ENCODE measurements at places on chromosomes 7 and 10.

DNA sequence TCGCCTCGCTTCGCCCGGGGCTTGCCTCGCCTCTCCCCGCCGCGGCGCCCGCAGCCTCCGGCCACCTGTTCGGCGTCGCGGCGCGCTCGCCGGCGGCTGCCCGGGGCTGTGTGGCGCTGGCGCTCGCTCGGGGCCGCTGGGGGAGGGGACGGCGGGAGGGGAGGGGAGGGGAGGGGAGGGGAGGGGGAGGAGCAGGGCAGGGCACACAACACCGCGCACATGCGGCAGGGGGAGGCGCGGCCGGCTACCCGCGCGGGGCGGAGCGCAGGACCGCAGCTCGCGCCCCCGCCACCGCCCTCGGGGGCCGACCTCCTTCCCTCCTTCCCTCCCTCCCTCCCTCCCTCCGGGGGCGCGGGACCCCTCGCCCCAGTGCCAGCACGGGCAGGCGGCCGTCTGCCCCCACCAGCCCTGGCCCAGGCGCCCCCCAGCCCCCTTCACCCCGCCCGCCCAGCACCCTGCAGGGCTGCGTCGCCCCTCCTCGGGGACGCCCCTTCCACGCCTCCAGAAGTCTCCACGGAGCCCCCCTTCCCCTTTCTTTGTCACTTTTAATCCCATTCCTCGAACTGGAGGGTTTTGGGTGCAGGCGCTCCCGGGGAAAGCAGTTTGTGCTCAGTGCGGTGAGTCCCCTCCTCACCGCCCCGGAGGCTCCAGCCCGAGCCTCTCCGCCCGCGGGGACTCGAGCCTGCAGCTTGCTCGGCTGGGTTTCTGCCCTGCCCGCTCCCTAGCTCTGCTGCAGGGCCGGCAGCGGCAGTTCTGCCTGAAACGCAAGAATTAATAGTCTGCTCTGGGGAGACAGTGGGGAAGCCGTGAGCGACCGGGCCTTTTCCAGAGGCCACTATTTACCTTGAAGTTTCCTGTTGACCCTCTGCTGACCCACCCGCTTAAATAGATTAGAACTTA lies at the start of gene PARD3:
Gene PARD3 (minus strand): TSS at position 112 of the 900 bp plus-strand sequence. CDS start 301 bp downstream, outside the sequence.
- DNase-seq, result no peak

GRCh38 chr10:124904796-124905195 lies 37.1 kb upstream of the ZRANB1 start:
- DNase-seq, result no peak

DNA sequence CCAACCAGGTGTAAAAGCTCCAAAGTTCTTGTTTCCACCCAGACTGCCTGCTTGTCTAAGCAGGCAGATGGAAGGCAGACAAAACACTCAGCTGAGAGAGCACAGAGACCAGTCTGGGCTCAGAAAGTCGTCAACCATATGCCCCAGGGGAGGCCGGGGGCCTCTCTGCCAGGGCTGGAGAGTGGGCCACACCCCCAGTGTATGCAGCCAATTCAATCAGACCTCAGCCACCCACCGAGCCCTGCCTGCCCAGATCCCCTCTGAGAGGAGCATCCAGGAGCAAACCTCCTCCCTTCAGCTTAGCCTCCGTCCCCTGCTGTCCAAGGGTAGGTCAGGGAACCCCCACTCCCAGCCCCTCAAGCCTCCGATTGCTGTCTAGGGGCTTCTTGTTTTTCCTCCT lies 196.3 kb downstream of the LSM5 start:
- DNase-seq, result no peak

DNA sequence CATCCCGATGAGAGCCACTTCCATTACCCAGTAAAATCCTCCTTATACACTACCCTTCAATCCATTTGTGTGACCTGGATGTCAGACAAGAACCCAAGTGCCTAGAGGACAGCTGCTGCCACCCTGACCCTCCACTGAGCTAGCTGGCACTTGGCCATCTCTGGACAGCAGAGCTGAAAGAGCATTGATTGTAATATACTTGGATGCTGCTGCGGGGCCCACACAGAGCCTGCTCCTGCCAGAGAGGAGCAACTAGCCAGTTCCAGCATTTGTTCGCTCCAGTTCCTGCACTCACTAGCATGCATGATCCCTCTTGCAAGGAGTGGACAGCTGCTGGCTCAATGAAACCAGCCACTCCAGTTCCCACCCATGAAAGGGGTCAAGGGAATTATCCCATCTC lies 8.4 kb upstream of the TMEM254 start:
- no peak for DNase-seq

DNA sequence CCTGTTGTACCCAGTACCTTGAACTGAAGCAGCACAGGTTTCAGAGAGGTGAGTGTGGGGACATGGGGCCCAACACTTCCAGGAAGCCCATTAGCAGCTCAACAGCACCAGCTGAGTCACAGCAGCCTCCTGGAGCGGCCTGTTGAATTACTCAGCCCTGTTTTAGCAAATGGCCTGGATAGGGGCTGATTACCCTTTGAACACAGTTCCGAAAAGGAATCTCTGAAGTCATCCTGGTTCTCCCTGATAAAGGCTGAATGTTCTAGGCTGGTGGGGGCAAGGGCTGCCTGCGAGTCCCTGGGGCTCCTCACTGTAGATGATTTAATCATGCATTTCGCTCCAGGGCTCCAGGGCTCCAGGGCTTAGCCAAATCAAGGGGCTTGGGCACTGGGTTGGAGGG lies 287.5 kb downstream of the GRID1 start:
- no peak for DNase-seq

DNA sequence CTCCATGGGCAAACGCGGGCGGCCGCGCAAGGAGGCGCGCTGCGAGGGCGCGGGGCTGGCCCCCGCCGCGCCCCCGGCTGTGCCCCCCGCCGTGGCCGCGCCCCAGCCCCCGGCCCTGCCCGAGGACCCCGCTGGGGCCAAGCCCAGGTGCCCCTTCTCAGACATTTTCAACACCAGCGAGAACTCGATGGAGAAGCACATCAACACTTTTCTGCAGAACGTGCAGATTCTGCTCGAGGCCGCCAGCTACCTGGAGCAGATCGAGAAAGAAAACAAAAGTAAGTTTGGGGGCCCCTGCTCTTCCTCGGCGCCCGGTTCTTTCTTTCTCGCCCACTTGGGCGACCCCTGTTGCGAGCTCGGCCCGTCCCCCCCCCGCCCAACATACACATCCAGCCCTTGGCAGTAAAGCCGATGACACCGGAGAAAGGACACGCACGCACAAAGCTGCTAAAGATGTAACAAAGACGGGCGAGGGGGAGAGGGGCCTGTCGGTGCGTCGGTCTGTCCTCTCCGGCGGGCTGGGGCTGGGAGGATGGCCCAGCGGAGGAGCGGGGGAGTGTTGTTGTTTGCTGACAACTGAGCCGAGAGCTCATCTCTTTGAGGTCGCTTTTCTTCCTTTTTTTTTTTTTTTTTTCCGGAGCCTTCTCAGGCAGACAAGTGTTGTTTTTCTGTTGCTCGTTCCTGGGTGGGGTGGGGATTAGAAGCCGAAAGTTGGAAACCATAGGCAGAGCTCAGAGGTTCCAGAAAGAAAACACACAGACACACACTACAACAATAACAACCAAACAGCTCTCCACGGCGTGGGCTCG lies 604 bp downstream of the MXI1 start:
- no peak for DNase-seq

DNA sequence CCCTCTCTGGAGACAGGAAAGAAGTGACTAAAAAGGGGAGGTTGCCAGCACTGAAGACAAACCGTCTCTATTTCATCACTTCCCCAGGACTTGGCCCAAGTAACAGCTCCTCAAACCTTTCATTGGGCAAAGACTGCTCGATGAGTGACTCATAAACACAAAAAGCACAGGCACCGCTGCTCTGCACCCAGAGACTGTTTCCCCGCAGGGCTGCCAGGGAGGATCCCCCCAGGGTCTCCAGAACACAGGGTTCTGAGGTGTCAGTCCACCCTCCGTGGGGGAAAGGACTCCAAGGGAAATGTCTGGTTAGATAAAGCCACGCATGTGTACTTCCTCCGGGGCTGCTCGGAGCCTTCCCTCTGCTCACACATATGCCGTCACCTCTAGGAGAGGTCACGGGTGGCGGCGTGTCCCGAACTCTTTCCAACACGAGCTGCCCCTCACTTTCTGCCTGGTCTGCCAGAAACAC lies 59.9 kb downstream of the INSIG1 start:
- DNase-seq, result no peak

DNA sequence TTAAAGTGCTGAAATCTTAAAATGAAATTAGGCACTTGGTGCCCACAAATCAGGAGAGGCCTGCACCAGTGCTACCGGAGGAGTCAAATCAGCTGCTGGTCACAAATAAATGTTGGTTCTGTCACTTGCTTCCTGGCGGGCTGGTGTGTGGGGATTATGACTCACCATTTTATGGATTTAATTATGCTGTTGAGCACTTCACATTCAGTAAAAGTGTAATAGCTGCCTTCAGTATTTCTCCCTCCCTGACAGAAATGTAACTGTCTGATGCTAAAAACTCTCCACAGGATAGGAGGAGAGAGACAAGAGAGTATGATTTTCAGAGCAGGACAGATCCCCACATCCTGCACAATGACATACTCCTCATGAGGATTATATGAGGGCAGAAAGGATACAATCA lies 186.0 kb downstream of the JAZF1 start:
- DNase-seq, result no peak

GRCh38 chr10:83184641-83185040 lies 954.7 kb upstream of the GHITM start:
- DNase-seq, result no peak

DNA sequence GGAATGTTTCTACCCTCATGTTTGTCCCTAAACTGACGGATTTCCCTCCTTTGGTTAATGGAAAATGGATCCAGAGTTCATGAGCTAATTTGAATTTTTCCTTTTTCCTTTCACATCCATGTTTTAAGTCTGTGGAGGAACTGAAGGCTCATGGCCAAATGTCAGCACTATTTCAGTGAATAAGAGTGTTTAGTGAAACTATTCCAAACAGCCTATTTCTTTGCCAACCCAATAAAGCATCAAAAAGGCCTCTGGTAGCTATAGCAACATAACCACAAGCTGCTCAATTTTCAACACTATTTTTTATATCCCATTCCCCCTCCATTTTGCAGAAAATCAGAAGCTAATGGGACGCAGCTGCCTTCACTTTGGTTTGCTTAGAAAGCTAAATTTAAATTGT lies 1454.1 kb downstream of the GATA3 start:
- no peak for DNase-seq

DNA sequence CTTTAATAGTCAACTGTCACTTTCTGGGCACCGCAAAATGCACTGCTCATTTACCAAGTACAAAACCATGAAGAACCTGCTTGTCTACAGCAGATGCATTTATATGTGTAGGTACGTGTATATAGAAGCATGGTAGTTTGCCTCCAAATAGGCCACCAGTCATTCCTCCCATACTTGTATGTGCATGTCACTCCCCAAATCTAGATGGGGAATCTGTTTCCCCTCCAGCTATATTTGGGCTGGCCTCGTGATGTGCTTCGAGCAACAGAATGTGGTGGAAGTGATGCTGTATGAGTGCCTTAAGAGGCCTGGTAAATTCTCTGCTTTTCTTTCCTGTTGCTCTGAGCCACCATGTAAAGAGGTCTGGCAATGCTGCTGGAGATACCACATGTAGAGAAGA lies 47.1 kb downstream of the PSMC2 start:
- no peak for DNase-seq

DNA sequence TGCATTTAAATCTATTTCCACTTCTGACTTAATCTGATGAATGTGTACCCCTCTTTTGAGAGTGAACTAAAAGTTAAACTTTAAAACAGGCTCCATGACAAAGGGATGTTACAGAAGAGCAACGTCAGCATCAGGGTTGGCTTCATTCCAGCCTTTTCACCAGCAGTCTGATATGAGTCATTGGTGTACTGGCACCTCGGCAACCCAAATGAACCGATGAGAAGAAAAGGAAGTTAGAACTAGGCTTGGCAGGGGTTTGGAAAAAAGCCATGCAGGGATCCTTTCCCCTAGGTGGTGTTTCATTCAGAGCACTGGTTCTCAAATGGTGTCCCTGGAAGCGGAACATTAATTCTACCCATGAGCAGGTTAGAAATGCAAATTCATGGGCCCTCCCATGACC lies 53.6 kb downstream of the SEC61G start:
- no peak for DNase-seq

- DNase-seq, result peak; percentile 11
Observed at GRCh38 chr10:59907918-59908807, 1.8 kb upstream of the CCDC6 start.

GRCh38 chr7:67019562-67020390 lies 23.1 kb downstream of the TYW1 start:
- DNase-seq, result no peak

GRCh38 chr10:77626266-77626935 lies 11.2 kb downstream of the KCNMA1 start:
- no peak for DNase-seq

DNA sequence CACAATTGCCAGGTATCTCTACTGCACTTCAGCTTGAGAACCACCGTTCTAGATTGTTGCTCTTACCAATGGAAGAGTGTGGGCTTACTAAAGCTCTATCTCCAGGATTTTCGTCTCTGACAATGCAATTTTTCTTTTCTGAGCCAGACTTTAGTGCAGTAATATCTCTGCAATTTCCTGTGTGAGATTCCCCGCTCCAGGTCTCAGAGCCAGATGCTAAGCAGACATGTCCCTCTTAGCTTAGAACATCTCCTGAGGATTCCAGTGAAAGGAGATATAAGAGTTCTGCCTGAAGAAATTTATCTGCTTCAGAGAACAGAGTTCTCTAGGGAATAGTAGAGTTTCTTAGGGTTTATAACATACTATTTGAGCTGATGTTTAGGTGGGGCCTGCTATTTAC lies 82.0 kb downstream of the SND1 start:
- DNase-seq, result no peak

DNA sequence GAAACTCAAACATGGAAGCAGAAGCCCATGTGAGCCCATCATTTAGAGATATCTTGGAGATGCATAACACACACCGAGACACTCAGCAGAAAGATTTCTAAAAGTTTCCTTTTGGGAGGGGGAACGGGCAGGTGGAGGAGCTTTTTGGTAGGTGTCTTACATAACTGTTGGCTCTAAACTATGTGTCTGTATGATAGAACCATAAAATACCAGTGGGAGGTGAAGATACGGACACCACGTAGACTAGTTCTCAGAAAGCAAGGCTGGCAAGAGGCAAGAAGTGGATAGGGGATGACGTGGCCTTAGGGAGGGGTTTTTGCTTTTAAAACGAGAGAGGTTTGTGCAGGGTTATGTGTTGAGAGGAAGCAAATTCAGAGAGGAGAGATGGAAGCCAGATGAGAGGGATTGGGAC lies 36.5 kb downstream of the IL15RA start:
- no peak for DNase-seq

DNA sequence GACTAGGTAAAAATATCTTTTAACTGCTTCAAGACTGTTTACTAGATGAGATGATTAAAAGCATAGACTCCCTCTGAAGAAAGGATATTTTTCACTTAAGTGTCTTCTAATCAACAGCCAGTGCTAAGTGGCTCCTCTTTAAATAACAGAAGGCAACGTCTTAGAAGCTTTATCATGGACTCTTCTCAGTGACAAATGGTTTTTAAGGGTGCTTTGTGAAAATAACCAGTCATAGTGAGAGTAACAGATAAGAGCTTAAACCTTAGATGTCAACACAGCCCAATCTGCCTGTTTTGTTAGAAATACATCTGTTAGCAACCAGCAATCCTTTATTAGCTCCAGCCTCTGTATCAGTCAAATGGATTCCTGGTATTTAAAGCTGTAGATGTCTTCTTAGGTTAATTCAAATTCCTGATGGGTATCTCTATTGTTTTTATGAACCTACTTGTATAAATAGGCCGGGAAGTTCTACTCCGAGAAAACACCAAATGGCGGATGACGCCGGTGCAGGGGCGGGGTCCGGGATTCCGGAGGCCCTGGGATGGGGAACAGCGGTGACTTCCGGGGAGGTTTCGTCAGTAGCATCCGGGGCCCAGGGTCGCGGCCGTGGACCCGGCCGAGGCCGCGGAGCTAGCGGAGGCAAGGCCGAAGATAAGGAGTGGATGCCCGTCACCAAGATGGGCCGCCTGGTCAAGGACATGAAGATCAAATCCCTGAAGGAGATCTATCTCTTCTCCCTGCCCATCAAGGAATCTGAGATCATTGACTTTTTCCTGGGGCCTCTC lies 285.4 kb downstream of the GPR37 start:
- DNase-seq, result no peak
